BJ (cell line): ENCODE measurements at places on chromosomes 5 and 9.

DNA sequence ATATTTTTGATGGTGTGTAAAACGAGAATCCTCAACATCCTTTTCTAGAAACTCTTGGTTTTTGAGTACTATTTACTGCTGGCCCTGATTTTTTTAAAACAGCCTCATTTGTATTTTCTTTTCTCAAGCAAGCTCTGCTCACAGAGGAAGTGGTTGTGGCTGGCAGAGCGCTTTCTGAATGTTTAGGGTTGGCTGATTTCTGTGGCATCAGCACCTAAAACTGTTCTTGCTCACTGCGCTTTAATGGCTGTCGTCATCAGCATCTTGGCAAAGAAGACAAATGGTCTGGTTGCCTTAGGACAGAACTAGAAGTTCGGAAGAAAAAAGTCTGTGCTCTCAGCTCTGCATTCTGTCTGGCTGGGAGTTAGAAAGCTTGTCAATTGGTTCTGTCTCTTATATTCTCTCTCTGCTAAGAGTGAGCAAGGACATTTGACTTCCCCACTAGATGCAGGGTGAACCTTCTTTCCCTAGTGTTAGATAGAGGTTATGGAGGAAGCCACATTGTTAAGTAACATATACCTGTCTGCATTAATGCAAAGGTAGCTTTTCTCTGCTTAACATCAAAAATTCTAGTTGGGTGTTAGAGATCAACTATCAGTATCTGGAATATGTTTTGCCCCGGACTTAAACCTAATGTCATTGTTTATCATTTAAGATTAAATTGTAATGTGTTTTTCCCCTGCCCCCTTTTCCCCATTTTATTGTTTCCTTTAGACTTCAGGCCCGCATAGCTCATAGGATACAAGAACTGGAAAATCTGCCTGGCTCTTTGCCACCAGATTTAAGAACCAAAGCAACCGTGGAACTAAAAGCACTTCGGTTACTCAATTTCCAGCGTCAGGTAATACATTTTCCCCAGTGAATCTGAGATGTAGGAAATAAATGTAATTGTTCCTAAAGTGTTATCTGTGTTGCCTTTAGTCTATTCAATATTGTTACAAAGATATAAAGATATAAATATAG is 39.0 kb downstream of the SMARCA2 start:
- peak; percentile 43 for DNase-seq

- DNase-seq = no peak
Measured at GRCh38 chr5:179495906-179496455, 54.4 kb upstream of the RUFY1 start.

DNA sequence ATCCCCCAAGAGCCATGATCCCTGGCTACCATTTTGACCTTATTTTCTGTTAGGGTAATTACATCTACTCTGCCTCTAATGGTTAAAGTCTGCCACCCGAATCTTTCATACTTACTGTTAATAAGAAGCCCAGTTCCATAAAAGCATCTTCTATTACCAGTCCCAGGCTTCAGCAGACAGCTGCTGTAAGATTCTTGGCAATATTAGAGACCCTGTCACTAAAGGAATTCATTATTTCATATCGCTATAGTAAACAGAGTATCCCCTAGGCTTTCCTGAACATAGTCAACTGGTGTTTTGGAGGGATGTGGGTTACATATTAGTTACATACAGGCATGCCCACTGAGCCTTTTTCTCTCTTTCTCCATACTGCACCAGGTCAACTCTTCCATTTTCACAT is 608.7 kb upstream of the SEMA6A start:
- no peak for DNase-seq

GRCh38 chr9:138115506-138115905 is 237.9 kb downstream of the CACNA1B start:
- no peak for DNase-seq

GRCh38 chr9:122219856-122220672 is 8.7 kb downstream of the LHX6 start:
- DNase-seq = no peak
